ENCODE measurements at places on chromosomes 5 and 9.

- DNase-seq, result no peak
These were observed 37.4 kb downstream of the PTTG1 start for GRCh38 chr5:160458806-160459800.

GRCh38 chr9:70177121-70177520 lies 81.7 kb upstream of the SMC5 start:
- no peak for DNase-seq

GRCh38 chr5:119330367-119331183 lies 25.2 kb upstream of the TNFAIP8 start:
- DNase-seq, result no peak

- DNase-seq, result no peak
These were observed 20.1 kb upstream of the SLC36A1 start for GRCh38 chr5:151427258-151427657.

DNA sequence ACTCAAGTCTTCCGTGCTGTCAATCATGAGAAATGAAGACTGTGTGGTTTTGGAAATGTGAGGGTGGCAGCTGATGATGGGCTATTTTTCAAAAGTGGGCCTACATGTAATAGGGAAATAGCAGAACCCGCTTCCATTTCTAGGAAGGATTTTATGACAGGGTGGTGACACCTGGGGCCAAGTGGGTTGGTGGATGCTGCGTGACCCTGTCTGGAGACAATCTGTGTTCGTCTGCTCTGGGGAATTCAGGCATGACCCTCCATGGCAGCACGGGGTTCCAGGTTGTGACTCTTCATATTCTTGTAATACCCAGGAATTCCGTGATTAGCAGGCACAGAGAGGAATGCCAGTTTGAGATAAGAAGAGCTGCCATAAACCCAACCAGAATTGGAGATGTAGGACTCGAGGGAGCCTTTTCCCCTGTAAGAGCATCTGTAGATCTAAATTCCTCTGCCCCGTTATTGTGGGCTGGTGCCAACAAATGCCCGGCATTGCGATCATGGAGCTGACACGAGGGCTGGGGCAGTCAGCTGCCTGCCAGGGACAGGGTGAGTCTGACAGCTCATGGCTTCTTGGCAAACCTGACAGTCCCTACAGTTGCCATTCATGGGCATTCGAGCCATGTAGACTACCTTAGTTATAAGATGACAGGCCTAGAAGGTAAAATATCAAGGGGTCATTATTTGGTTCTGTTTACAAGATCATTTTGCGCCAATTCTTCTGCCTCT lies 279.7 kb downstream of the GADD45G start:
- DNase-seq, result no peak

- DNase-seq, result no peak
These were observed 74.5 kb upstream of the TBCA start for GRCh38 chr5:77850536-77851175.

GRCh38 chr5:128366147-128366546 lies 171.9 kb downstream of the FBN2 start:
- DNase-seq, result no peak

- no peak for DNase-seq
These were observed 15.8 kb upstream of the GLIS3 start for GRCh38 chr9:4315582-4316215.

DNA sequence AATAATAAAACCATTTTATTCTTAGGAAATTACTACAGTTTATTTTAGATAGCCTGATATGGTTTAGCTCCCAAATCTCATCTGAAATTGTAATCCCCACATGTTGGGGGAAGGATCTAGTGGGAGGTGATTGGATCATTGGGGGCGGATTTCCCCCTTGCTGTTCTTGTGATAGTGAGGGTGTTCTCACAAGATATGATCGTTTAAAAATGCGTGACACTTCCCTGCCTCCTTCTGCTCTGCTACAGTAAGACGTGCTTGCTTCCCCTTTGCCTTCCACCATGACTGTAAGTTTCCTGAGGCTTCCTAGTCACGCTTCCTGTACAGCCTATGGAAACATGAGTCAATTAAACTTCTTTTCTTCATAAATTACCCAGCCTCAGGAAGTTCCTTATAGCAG lies 122.4 kb upstream of the FGF10 start:
- no peak for DNase-seq

DNA sequence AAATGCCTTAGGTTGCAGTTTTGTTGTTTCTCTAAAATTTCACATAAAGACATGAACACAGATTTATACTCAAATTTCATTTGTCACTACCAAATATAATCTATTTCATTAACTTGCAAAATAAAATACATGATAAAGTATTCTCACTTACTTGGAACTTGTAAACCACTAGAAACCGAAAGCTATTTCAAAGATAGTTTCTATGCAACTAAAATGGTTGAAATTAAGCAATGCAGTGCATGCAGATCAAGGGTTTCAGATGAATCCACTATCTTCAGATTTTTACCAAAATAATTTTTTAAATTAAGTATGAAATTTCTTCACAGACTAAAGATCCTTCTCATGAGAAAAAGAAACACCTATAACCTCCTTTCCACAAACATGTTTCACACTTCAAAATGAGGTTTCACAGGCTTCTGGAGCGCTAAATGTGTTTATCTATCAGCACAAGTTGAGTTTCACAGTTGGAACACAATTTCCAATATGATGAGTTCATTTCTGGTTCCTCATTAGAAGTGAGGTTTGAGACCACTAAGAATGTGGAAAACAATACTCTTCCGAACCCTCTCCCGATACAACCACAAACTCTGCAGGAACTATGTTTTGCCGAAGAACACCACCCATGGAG lies 63.9 kb downstream of the EPB41L4A start:
- DNase-seq, result no peak

- no peak for DNase-seq
These were observed 141.2 kb downstream of the PRDM9 start for GRCh38 chr5:23648656-23649055.

DNA sequence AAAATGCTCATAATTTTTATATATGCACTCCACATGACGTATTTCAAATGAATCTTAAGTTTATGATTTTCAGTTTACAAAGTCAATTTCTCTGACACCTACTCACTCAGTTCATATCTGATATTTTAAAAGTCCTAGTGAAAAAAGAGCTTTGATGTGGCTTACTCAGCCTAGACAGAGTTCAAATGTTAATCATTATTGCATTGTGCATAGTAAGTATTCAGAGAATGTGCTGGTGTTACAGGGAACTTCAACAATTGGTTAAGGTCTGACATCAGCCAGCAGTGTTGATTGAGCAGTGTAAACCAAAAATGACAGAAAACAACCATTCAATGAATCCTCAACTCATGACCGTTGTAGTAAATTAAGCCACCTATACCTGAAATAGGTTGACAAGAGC lies 147.2 kb upstream of the LHFPL2 start:
- DNase-seq, result no peak

DNA sequence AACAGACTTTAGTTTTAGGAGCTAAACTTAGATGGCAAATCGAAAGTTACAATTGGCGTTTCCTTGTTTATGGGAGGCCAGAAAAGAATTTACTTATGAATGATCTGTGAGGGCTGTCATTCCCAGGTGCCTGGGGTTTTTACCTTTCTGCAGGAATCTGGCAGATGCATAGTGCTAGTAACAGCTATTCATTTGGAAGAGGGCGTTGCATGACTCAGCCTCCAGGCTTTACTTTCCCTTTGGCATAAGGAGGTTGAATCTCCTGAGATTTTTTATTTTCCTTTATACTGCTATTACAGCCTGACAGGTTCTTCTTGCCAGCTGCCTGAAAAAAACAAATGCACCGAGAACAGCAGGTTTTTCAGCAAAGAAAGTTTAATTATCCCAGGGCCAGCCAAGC lies 30.0 kb downstream of the CARD6 start:
- no peak for DNase-seq

DNA sequence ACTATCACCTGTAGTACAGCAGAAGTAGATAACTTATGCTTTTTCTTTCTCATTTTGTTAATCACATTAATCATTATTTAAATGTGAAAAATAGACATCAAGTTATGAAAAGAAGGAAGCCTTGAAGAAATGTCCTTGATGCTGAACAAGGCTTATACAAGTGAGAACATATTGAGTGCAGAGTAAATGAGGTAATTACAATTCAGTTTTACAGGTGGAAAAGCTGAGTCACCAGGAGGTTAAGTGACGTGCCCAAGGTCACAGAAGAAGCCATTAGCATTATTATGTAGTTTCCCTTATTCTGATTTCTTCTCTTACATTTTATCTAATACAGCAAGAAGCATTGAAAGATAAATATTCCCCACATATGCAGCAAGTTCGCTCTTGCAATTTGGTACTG lies 998.5 kb upstream of the CDH6 start:
- no peak for DNase-seq

- DNase-seq, result no peak
These were observed 182.0 kb upstream of the MOCS2 start for GRCh38 chr5:53291528-53291927.

DNA sequence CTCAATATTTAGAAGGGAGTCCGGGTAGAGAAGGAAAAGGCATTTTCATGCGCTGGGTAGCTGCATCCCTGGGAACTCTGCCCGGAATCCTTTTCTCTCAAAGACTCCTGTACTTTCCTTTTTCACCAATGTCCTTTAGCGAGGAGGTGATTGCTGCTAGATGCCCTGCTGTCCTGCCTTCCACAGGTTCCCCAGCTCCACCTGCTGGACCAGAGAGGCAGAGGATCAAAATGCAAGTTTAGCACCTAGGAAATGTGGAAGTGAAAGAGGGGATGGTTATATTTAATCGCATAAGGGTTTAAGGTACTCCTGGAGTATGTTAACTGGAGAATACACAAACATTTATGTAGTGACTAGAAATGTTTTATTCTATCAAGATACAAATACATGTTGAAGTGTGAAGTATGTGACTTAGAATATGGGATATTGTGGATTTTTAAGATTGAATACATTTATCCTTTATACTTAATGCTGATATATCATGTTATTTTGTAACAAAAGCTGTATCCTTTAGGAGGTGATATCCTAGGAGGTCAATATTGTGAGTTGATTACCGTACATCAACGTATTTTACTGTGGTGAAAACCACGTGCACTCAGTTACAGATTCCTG lies 145.7 kb downstream of the ARHGAP26 start:
- no peak for DNase-seq

Data from NCI-H1417 treated with DMSO at 0.1 percent for 48 hours (cell line).